ENCODE measurements at places on chromosomes 5 and 9. TPM values are rescaled to one million over a fixed set of nuclear protein-coding genes. Genes with fewer than 3 reads are reported as not detected.

ADGRV1 gene
- total RNA-seq = 127 TPM

PRUNE2 gene
- 18.4 TPM for total RNA-seq

DNA sequence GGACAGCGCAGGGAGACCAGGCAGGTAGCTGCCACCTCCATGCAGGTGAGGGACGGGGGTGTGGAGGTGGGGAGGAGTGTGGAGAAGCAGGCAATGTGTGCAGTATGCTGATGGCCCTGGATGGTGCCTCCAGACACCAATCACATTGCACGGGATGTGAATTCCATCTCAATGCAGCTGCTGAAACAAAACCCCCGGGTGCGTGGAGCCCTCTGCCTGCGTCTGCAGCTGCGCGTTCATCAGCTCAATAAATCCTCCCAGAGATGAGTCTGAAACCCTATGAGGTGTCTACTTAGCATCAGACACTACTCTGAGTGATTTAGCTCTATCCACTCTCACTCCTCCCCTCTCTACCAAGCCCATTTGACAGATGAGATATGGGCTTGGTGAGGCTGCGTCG is 10.3 kb downstream of the SOHLH1 start:
- no peaks in the 10 kb centered on the region for H3K4me1 ChIP-seq
- no peaks in the 10 kb centered on the region for H3K36me3 ChIP-seq
- no peak overlapping the region for H3K27ac ChIP-seq
- H3K27me3 ChIP-seq = no peaks in the 10 kb centered on the region
- no peak overlapping the region for H3K4me3 ChIP-seq

- H3K27me3 ChIP-seq = no peaks in the 10 kb centered on the region
- no peaks in the 10 kb centered on the region for H3K36me3 ChIP-seq
- H3K4me1 ChIP-seq = peaks cover 18% of the 10 kb centered on the region
Observed at GRCh38 chr5:16877267-16877935, 58.7 kb downstream of the MYO10 start.

GRCh38 chr5:150410524-150411244 is 2.0 kb downstream of the CD74 start:
- H3K36me3 ChIP-seq = no peaks in the 10 kb centered on the region
- H3K4me1 ChIP-seq = peaks cover 20% of the 10 kb centered on the region
- H3K27ac ChIP-seq = no peak overlapping the region
- DNase-seq = peak; percentile 87
- H3K27me3 ChIP-seq = no peaks in the 10 kb centered on the region

Data from neural progenitor cell (in vitro differentiated cells).